ENCODE measurements at places on chromosomes 12 and 14. TPM values are rescaled to one million over a fixed set of nuclear protein-coding genes. Genes with fewer than 3 reads are reported as not detected.

GRCh38 chr14:102363182-102363943, 622 bp downstream of the TECPR2 start:
- peak; percentile 6 for ATAC-seq

DNA sequence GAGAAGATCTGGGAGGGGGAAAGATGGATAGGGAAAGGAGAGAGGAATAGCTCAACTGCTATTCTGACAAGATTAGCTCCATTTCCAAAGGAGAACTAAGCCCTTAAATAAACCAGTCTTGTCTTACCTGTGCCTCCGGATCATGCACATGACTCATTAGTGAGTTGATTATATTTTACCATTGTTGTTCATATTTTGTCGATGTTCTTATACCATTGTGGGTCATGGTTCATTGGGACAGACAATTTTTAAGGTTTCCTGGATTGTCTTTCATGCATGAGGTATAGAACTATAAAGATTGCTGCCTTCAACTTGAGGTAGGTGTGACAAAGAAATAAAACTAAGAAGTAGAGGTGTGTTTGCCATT, 243.0 kb upstream of the ATP2B1 start:
- no peak for ATAC-seq

- ATAC-seq = no peak
These were observed 115.0 kb downstream of the CALM1 start for GRCh38 chr14:90511795-90512328.

The ZBTB1 gene
- 154 TPM for total RNA-seq

The CISTR gene
- total RNA-seq = not detected

DNA sequence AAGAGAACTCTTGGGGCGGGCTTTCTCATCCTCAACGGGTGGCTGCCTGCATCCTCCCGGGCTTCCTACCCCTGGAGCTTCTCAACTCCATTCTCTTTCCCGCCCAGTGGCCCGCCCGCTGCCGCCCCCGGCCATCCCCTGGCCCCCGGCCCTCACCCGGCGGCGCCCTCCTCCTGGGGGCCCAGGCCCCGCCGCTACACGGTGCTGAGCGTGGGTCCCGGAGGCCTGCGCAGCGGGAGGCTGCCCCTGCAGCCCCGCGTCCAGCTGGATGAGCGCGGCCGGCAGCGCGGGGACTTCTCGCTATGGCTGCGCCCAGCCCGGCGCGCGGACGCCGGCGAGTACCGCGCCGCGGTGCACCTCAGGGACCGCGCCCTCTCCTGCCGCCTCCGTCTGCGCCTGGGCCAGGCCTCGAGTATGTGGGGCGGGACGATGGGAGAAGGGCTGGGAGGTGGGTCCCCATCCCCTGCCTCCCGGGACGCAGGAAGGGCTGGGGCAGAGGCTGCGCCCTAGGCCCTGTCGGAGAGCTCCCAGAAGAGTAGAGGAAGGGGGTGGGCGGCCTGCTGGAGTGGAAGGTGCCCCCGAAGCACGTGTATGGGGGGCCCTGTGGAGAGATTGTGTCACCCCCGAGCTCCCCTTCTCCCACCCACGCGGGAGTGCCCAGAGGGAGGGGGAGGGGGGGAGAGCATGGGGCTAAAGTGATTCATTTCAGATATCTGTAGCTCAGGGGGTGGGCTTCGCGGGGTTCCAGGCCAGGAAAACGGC, 1.5 kb downstream of the LAG3 start:
- peak; percentile 23 for ATAC-seq

- no peak for ATAC-seq
These were observed 10.9 kb downstream of the NAA25 start for GRCh38 chr12:112097641-112098040.

The EVL gene
- total RNA-seq = 560 TPM

The DNAJC22 gene
- total RNA-seq = not detected

The CFAP54 gene
- 0.61 TPM for total RNA-seq

GRCh38 chr14:104954746-104955395, 23.3 kb downstream of the AHNAK2 start:
- no peak for ATAC-seq

The CRIP1 gene
- total RNA-seq = 358 TPM

- no peak for ATAC-seq
These were observed 176.6 kb downstream of the NRXN3 start for GRCh38 chr14:78346747-78347146.

The SLC7A8 gene
- 0.61 TPM for total RNA-seq

The ZFP36L1 gene
- total RNA-seq = 57.7 TPM

The BRAP gene
- 15.8 TPM for total RNA-seq

Data from activated T-helper 17 cell treated with anti-CD3 and anti-CD28 coated beads, Interleukin-2, amount 50 U/mL, for 72 hours (primary cell).